Neural crest cell (in vitro differentiated cells): ENCODE measurements at places on chromosomes 1 and 21.
A peak's percentile ranks its signal among the peaks of the same experiment; 100 is the strongest.

- H3K27me3 ChIP-seq, result no peaks in the 10 kb centered on the region
- no peak for DNase-seq
- peaks cover 46% of the 10 kb centered on the region for H3K4me1 ChIP-seq
- peak overlapping the region; percentile 98 for H3K27ac ChIP-seq
- peaks cover 2% of the 10 kb centered on the region for H3K36me3 ChIP-seq
These were observed 657.0 kb downstream of the AMY1C start for GRCh38 chr1:104406728-104407127.

DNA sequence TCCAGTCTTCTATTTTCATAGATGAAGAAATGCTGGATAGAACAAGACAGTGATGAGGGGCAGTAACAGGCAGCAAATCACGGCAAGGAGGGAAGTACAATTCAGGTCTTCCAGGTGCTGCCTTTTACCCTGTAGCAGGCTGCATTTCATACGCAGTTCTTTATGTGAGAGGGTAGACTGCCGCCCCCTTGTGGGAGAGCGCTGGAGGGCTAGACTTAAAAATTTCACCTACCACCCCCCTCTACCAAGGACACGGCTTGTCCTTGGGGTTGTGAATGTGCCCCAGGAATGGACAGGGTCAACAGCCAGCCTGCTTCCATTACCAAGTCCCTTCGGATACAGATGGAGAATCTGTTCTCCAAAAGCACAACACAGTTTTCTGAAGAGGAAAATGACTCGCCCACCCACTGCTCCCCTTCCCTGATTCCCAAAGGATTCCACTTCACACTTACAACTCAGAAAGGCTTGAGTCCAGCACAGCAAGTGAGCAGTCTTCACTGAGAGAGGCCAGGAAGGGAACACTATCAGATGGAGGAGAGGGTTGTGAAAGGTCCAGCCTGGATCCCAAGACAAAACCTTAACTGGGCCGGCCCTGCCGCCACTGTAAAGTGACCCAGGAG lies 7.4 kb downstream of the WDR77 start:
- H3K27me3 ChIP-seq, result no peaks in the 10 kb centered on the region
- H3K27ac ChIP-seq, result no peak overlapping the region
- DNase-seq, result peak; percentile 32

DNA sequence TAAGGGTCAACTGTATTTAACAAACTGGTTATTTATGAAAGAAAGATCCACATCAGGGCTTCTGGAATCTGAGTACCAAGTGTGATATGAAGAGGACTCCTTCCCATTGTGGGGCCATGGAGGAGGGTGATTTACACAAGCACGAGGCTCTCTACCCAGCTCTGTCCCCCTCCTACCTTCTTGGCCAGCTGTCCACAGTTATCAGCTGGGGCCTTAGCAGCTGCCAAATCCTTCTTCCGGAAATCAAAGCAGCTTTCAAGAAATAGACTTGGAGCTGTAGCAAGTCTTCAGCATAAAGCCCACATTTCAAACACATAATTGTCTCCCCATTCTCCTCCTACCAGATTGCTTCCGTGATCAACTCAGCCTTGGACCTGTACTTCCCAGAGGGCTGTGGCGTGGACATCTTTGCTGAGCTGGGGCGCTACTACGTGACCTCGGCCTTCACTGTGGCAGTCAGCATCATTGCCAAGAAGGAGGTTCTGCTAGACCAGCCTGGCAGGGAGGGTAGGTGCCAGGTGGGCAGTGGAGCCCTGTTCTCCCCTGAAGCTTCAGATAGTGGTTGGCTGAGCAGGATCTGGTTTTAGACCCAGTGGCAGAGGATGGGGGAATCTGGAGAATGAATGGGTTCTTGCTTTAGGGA lies 15.5 kb downstream of the AZIN2 start:
- H3K27ac ChIP-seq, result no peak overlapping the region
- no peaks in the 10 kb centered on the region for H3K27me3 ChIP-seq
- peaks cover 17% of the 10 kb centered on the region for H3K4me1 ChIP-seq
- DNase-seq, result no peak
- H3K4me3 ChIP-seq, result no peak overlapping the region
- peaks cover 3% of the 10 kb centered on the region for H3K36me3 ChIP-seq

- H3K4me1 ChIP-seq, result no peaks in the 10 kb centered on the region
- no peak for DNase-seq
- peaks cover 11% of the 10 kb centered on the region for H3K36me3 ChIP-seq
- no peak overlapping the region for H3K4me3 ChIP-seq
These were observed 245.0 kb upstream of the B3GALT2 start for GRCh38 chr1:193431265-193431977.

DNA sequence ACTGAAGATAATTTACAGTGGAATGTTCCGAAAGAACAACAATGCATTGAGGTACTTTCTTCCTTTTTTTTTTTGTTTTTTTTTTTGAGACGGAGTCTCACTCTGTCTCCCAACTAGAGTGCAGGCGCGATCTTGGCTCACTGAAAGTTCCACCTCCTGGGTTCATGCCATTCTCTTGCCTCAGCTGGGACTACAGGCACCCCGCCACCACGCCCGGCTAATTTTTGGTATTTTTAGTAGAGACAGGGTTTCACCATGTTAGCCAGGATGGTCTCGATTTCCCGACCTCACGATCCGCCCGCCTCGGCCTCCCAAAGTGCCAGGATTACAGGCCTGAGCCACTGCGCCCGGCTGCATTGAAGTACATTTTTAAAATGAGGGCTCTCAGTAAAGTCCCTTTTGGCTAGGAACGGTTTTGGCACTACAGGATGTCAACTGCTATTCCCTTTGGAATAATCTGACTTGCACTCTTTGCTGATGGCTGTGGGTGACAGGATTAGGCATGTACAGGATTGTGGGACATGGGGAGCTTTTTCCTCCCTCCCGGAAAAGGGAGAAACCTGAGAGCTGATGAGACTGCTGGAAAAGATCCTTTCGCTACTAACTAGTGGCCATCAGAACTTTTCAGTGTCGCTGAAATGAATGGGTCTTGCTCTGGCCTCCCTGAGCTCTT lies 56.9 kb upstream of the EDEM3 start:
- no peak overlapping the region for H3K27ac ChIP-seq
- no peak for DNase-seq
- no peaks in the 10 kb centered on the region for H3K4me1 ChIP-seq
- no peaks in the 10 kb centered on the region for H3K27me3 ChIP-seq

- peaks cover 20% of the 10 kb centered on the region for H3K36me3 ChIP-seq
- DNase-seq, result no peak
- no peak overlapping the region for H3K4me3 ChIP-seq
These were observed 38.5 kb downstream of the MRPL37 start for GRCh38 chr1:54238353-54239034.

- DNase-seq, result no peak
- peaks cover 8% of the 10 kb centered on the region for H3K4me1 ChIP-seq
- H3K27me3 ChIP-seq, result no peaks in the 10 kb centered on the region
- H3K27ac ChIP-seq, result no peak overlapping the region
- peaks cover 8% of the 10 kb centered on the region for H3K36me3 ChIP-seq
- H3K4me3 ChIP-seq, result no peak overlapping the region
These were observed 20.4 kb upstream of the AK2 start for GRCh38 chr1:33057095-33057494.

DNA sequence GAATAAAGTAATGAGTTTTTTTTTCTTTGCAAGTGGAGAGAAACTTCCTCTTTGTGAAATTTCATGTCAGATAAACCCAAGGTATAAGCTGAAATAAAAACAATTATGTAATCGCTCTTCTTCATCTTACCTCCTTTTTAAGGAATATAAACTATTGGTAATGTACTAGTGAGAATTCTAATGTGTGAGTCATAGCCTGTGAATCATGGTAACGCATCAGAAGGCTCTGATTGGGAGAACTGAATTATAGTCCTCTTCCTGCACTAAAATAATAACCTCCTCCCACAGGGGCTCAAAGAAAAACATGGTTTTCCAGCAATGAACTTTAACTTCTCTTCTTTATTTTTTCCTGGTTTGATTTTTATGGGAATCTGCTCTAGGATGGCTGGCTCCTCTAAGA lies 57.1 kb upstream of the COX20 start:
- H3K27me3 ChIP-seq, result no peaks in the 10 kb centered on the region
- no peak overlapping the region for H3K4me3 ChIP-seq
- H3K4me1 ChIP-seq, result no peaks in the 10 kb centered on the region
- H3K27ac ChIP-seq, result no peak overlapping the region

DNA sequence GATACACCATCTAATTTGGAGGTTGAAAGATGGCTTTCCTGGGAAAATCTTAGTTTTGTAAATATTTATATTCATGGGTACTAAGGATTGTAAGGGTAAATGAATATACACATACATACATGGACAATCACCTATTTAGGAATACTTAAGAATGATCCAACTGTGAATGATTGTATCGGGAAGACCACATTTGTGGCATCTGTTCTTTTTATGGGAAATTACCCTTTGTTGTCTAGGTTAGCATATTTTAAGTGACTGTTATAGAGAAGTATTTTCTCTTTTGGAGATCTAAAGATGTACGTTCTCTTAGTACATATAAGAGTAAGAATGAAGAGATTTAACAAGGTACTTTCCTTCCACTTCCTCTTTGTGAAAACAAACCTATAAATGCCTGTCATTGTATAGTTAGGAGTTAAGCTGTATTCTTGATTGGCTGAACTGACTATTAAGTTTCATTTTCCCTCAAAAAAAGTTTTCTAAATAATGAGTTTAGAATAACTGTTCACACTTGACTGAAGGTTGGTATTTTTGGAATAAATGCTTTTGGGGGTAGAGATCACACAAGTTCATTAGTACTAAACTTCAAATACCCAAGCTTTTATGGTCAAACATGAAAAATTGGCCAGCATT lies 26.7 kb downstream of the SNX7 start:
- H3K27ac ChIP-seq, result no peak overlapping the region
- H3K27me3 ChIP-seq, result no peaks in the 10 kb centered on the region

- H3K27me3 ChIP-seq, result no peaks in the 10 kb centered on the region
- no peaks in the 10 kb centered on the region for H3K36me3 ChIP-seq
- DNase-seq, result peak; percentile 61
- H3K4me3 ChIP-seq, result no peak overlapping the region
- H3K4me1 ChIP-seq, result no peaks in the 10 kb centered on the region
These were observed 3.5 kb upstream of the KRTAP27-1 start for GRCh38 chr21:30340714-30341573.

- H3K36me3 ChIP-seq, result no peaks in the 10 kb centered on the region
- H3K27ac ChIP-seq, result no peak overlapping the region
- H3K4me1 ChIP-seq, result no peaks in the 10 kb centered on the region
- no peak for DNase-seq
These were observed 38.6 kb upstream of the ADGRL4 start for GRCh38 chr1:79044974-79045650.

DNA sequence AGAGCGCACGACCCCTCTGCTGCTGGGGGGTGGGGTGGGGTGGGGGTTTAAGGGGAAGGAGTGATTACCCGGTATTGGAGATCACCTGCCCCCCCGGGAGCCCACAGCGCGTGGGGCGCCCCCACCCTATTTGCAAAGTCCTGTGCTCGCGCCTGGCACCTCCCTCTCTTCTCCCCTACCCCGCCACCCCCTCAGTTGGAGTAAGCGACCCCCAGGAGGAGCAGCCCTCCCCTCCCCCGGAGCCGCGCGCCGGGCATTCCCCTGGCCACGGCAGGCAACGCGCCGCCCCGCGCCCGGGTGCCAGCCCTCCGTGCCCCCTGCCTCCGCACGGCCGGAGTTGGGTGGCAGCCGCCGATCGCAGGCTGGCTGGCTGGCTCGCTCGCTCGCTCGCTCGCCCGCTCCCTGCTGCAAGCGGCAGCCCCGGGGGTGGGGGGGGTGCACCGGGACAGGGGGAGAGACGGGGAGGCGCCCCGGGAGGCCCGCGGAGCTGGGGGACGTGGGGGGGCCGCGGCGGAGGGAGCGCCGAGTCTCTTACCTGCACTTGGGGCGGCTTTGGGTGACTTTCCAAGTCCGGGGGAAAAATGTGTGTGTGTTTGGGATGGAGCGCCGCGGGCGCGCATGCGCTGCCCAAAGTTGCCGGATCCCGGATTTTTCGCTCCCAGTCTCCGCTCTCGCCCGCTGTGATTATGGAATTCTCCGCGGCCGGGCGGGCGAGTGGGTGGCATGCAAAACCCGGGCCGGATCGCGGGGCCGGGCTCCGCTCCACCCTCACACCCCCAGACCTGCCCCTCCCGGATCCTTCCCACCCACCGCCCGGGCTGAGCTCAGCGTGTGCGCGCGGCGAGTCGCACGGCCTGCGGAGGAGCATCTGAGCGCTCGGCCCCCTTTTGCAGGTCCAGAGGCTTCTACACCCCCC lies at the start of gene CASZ1:
TSS of gene CASZ1 (minus strand) at position 618 of the 916 bp plus-strand sequence. CDS start 102,757 bp downstream, outside the sequence.
- peak; percentile 77 for DNase-seq
- H3K4me3 ChIP-seq, result peak within 1 kb of the TSS; percentile 87
- no peaks in the 10 kb centered on the region for H3K36me3 ChIP-seq
- peaks cover 15% of the 10 kb centered on the region for H3K4me1 ChIP-seq
- H3K27me3 ChIP-seq, result peaks cover 50% of the 10 kb centered on the region
